ENCODE measurements at places on chromosomes 1 and 21.
A peak's percentile ranks its signal among the peaks of the same experiment; 100 is the strongest.

DNA sequence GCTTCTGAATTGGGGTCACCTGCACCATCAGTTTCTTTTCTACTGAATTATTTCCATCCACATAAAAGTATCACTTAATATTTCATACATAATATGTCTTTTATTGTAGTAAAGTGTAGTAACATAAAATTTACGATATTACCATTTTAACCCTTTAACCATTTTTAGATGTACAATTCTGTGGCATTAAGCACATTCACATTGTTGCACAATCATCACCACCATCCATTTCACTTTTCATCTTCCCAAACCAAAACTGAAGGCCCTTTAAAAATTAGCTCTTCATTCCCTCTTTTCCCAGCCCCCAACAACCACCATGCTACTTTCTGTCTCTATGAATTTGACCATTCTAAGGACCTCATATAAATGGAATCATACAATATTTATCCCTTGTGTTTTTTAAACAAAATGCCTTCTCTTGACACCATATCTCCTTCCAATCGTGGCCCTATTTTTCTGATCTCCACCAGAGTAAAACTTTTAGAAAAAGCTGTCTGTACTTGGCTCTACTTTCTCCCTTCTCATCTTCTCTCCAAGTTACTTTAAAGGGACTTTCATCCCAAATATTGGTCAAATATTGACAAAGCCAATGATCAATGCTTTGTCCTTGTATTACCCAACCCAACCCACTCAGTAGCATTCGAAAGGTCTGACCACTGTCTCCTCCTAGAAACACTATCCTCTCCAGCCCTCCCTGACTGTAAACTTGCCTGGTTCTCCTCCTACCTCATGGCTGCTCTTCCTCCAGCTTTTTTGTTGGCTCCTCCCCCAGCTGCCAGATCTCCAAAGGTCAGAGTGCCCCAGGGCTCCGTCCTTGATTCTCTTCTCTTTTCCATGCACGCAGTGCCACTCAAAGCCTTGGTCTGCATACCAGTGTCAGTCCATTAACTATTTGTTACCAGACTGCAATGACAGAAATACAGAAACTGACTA is 44.7 kb downstream of the SLC30A10 start:
- DNase-seq, result no peak

GRCh38 chr1:112508278-112509004 is at the start of gene WNT2B:
TSS of gene WNT2B (plus strand) at chr1:112508965. CDS start at chr1:112509263, 298 bp downstream.
- DNase-seq, result no peak

GRCh38 chr1:180563026-180563827 is 4.5 kb downstream of the OVAAL start:
- peak; percentile 65 for DNase-seq

DNA sequence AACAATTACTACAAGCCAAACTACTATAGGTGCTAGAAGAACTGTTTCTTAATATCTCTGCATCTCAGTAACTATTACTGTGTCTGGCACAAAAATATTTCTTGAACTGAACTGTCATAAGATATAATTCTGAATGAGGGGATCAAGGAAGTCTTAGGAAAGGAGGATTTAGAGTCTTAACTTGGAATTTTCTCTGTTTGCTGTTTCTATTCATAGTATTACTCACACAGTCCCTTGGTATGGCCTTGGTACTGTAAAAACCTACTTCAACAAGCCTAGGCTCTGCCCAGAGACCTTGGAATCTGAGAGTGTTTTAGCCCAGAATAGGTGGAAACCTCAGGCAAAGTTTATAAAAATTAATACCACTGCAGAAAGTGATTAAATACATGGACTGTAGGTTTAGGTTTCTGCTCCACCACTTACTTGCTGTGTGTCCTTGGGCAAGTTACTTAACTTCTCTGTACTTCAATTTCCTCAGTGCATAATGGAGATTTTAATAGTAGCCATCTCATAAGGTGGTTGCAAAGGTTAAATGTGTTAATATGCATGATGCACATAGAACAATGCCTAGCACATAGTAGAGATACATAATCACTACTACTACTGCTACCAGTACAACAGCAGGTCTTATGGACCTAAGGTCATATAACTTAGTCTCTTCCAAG is 87.4 kb upstream of the NFIA start:
- DNase-seq, result no peak

DNA sequence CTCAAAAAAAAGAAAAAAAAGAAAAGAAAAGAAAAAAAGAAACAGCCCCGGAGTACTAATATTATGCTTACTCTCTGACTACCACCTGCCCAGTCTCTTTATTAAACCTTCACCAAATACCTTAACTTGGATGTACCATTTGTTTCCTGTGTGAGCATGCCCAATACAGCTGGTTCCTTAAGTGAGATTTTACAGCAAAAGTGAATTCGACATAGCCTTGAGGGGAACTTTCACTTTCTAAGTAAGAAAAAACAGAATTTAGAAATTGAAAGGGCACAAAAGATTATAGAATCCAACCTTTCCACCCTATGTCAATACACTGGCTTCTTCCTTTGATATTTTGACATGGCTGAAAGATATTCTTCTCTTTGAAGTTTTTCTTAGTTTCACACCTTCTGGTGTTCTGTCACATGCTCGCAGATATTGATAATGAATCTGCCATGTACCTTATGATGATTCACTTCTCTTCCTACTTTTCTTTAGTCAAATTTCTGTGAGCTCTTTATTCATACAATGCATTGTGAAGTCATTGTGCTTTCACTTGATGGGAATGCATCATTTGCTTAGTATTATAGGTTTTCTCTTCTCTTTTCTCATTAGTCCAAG is 5.2 kb upstream of the GIPC2 start:
- DNase-seq, result no peak

GRCh38 chr1:31959521-31960340 is 21.6 kb upstream of the PTP4A2 start:
- no peak for DNase-seq

DNA sequence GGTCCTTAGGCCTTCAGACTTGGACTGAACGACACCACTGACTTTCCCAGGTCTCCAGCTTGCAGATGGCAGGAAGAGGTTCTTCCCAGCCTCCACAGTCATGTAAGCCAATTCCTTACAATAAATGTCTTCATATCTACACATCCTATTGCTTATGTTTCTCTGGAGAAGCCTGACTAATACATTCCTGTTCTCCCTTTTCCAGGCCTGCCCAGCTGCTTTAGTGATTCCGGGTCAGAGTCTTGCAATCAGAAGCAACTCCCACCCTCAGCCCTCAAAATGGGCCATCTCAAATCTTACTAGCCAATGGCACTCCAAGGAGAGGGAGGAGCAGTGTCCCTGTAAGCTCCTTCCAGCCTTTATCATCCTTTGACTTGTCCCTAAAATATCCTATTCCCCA is 16.4 kb upstream of the CPT2 start:
- DNase-seq, result no peak

DNA sequence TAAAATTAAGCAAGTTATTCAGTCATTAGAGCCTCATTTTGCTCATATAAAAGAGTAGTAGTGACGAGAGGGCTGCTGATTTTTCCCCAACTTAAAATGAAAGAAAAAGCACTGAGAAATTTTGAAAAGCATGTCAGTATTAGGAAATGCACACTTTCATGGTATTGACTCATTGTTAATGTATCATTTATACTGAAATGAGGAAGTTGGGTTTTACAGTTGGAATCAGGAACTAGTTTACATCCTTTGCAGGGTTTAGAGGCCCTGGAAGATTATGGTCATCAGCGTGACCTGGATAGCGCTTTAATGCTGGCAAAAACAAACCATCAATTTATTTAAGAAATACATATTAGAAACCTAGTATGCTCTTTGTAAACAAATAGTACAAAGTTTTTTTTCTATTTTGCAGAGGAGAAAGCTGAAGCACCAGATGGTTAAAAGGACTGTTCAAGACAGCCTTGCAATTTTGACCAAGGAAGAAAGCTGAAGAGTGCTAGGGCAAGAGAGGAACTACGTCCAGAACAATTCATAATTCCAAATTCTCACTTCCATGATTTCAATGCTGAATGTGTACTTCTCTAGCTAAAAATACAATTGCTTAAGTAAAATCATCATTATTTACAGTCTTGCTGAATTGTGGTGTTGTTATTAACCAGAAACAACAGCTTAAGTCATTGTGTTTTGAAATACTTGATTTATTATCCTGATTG is 94.8 kb upstream of the SGIP1 start:
- DNase-seq, result no peak

GRCh38 chr1:152048416-152049009 is 11.7 kb upstream of the S100A11 start:
- no peak for DNase-seq

GRCh38 chr1:119873135-119874015 is 22.9 kb downstream of the ADAM30 start:
- DNase-seq, result no peak

GRCh38 chr1:31592132-31592531 is 15.8 kb downstream of the TINAGL1 start:
- no peak for DNase-seq

Measured in hematopoietic multipotent progenitor cell treated with erythropoietin and hydrocortisone succinate and interleukin-3 and kit ligand, for 17 days (in vitro differentiated cells).